ENCODE measurements at places on chromosomes 6 and 20.

DNA sequence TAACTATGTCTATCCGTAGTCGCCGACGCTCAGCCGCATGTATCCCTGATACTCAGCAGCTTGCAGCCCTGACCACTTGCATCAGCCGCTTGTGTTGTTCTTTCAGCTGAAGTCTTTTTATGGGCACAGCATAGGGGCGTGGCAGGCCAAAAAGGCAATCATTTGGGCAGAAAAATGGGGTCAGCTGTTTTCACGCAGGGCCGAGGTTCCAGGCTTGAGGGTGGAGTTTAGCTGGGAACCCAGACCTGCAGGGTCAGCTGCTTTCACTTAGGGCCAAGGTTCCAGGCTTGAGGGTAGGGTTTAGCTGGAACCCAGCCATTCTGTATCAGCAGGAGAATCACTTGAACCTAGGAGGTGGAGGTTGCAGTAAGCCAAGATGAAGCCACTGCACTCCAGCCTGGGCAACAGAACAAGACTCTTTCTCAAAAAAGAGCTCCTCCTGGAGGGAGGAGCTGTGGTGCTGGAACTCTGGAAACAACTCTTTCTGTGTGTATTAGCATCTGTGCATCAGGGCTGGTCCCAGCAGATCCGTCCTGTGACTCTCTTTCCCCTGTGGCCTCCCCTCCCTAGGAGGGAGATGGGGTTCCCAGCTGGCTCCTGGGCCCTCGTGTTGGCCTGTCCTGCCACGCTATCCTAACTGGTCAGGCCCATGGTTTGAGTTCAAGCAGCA lies 56.9 kb upstream of the PRND start:
- no peak for DNase-seq

GRCh38 chr6:66179361-66179760 lies 472.3 kb upstream of the EYS start:
- DNase-seq = no peak

- DNase-seq = peak; percentile 24
Observed at GRCh38 chr6:108165714-108166663, at the start of gene NR2E1. Gene NR2E1, plus strand, starts transcription at chr6:108166022. Its CDS starts 744 bp downstream, at chr6:108166766.

DNA sequence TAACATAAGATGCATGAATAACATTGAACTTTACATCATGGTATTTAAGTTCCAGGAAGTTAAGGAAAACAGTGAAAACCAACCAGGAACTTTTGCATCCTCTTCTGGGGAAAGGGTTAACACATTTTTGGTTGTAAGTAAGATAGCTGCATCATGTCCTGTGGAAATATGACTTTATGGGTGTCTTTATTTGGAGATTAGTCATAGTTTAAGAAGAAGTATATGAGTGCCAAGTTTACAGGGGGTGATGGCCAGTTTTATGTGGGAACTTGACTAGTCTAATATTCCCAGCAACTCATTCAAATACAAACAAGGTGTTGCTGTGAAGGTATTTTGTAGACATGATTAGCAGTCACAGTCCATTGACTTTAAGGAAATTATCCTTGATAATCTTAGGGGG lies 78.0 kb downstream of the PDE10A start:
- no peak for DNase-seq

- no peak for DNase-seq
Observed at GRCh38 chr6:112511441-112511840, 164.3 kb downstream of the RFPL4B start.

DNA sequence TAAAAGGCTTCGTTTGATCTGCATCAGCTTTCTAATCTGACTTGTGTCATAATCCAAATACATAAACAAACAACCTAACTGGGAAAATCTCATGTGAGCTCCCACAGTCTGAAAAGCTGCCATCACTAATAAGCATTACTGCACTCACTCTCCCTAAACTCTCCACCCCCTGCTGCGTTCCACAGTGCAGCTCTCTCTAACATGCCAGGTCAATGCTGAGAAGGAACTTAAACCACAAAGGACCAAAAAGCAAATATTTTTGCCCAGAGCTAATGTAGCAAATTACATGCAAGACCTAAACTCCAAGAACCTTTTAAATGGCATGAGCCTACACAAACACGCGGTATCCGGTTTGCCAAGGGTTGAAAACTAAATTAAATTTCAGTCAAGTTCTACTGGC lies 542.3 kb upstream of the JARID2 start:
- DNase-seq = no peak

DNA sequence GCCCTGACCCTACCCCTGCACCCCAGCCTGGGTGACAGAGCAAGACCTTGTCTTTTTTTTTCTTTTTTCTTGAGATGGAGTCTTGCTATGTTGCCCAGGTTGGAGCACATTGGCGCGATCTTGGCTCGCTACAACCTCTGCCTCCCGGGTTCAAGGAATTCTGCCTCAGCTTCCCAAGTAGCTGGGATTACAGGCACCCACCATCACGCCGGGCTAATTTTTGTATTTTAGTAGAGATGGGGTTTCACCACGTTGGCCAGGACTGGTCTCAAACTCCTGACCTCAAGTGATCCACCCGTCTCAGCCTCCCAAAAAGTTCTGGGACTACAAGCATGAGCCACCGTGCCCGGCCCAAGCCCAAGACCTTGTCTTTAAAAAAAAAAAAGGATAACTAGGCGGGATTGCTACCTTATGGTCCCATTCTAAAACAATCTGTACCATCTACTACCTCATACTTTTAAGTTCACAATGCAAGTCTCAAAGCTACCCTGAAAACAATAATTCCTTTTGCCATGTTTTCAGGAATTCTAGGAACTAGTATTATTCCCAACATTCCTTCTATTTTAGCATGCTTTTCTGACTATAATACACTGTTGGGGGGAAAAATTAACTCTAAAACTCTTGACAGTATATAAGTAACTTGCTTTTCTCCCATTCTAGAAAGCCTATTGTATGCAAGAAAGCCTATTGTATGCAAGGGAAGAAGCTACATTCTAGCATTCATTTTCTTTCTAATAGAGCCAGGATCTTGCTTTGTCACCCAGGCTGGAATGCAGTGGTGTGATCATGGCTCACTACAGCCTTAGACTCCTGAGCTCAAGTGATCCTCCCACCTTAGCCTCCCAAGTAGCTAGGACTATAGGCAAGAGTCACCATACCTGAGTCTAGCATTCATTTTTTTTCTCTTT lies 6.6 kb downstream of the TUBB start:
- DNase-seq = no peak

GRCh38 chr6:49888742-49889431 lies 22.6 kb upstream of the CRISP1 start:
- no peak for DNase-seq

DNA sequence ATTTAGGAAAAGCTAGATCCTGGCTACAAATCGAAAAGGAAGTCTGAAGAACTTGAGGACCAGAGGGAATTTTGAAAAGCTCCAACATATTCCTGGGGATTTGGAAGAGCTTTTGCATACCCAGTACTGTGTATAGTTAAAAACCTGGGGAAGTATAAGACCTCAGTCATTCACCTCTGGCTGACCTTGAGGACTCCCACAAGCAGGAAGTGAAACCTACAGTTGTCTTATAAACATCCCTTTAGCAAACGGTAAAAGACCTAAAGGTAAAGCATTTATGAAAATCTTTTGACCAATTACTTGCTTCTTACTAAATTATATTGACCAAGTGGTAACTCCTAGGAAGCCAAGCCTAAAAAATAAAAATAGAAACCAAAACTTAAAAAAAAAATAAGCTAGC lies 175.0 kb downstream of the HAO1 start:
- no peak for DNase-seq

GRCh38 chr6:89840538-89840937 lies 10.9 kb downstream of the CASP8AP2 start:
- no peak for DNase-seq

DNA sequence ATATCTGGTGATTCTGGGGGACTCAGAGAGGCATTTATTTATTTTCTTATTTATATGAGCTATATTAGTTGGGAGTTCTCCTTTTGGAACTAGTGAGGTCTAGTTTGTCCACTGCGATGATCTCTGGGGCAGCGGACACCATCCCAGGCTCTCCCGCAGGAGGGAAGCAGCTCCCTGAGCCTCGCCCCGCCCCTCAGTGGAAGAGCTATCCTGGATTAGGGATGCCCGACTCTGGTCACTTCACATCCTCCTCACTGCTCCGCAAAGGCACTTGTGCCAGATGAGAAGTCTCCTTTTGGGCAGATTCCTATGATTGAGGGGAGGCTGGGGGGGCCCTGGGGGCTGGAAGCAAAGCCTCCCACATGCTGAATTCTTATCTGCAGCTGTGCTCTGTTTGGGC lies 3.6 kb upstream of the MAS1 start:
- DNase-seq = no peak

- no peak for DNase-seq
Observed at GRCh38 chr6:121614115-121614514, 178.7 kb downstream of the GJA1 start.

- no peak for DNase-seq
Observed at GRCh38 chr6:119760046-119760445, 410.5 kb upstream of the MAN1A1 start.

DNA sequence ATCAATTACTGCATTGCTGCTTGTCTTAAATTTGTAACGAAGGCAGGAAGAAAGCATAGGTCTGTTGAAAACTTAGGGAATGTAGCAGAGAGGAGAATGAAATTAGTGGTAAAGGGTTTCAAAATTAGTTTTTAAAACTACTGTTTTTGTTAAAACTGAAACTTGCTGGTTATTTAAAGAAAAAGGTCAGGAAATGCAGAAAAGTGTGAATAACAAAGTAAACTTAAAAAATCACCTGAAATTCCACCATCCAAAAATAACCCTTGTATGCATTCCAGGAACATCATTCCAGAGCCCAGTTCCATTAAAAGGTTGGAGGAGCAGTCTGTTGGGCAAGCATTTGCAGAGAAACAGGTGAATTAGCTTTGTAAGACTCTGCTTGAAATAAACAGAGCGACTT lies 3.1 kb upstream of the MOXD1 start:
- DNase-seq = no peak

DNA sequence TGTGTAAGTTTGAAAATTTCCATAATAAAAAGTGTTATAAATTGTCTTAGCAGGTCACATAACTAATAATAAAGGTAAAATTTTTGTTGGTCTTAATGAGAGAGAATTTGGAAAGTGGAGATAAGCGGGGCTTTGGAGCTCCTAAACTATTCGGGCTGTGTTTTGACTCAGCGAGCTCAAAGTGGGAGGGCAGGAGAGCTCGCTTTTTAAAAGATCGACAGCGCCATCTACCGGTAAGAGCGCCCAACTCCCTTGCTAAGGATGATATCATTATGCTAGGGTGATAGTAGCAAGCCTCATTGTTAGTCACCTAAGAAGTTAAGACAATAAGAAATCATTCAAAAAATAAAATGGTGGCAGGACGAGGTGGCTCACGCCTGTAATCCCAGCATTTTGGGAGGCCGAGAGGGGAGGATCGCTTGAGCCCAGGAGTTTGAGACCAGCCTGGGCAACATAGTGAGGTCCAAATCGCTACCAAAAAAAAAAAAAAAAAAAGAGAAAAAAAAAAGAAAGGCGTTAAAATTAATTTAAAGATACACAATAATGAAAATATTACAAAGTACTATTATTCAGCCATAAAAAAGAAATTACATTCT lies 24.8 kb downstream of the C6orf15 start:
- peak; percentile 93 for DNase-seq

GRCh38 chr6:55543633-55544309 lies 35.2 kb downstream of the HMGCLL1 start:
- peak; percentile 9 for DNase-seq

DNA sequence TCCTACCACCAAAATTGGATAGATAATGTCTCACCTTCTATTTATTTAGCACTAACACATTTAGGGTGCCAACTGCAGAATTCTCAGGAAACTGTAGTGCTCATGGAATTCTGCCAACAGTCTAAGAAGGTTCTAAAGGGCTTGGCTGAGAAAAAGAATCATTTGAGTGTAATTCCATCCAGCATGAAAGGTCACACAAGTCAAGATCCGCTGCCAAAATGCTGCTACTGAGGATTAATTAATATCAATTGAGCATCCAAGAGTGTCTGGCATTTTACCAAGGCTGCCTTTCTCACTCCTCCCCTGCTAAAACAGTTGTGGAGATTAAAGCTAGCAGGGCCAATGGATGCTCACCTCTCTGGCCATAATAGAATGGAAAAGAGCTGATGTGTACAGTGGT lies 112.7 kb downstream of the FHL5 start:
- DNase-seq = peak; percentile 2

- no peak for DNase-seq
Observed at GRCh38 chr6:144896289-144896688, 611.2 kb downstream of the UTRN start.

- DNase-seq = no peak
Observed at GRCh38 chr6:98044151-98044561, 761.1 kb upstream of the MMS22L start.

- no peak for DNase-seq
Observed at GRCh38 chr6:45476341-45476740, 98.6 kb upstream of the SUPT3H start.

- no peak for DNase-seq
Observed at GRCh38 chr6:88588938-88589337, 374.5 kb downstream of the RNGTT start.

DNA sequence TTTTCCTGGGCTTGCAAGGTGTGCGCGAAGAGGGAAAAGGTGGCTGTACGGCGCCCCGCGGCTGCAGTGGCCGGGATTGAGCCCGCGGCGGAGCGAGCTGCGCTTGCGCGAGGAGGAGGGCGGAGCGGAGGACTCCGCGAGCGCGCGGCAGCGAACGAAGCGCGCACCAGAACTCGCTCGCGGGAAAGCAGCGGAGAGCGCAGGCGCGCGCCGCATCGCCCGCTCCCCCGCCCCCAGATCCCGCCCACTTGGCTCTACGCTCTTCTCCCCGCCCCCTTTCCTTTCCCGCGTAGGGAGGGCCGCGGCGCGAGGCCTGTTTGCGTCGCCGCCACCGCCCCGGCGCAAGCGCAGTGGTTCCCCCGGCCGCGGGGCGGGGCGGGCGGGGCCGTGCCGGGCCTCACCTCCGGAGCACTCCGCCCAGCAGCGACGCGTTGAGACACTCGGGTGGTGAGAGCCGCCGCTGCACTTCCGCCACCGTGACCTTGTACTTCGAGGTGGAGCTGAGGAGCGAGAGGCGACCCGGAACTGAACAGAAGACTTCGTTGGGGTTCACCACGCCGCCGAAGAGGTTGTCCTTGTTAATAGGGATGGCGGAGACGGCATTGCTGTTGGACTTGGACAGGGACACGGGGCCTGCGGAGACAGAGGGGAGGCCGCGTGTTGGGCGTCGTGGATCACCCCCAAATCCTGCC lies 10.6 kb downstream of the TFAP2A start:
- peak; percentile 91 for DNase-seq

DNA sequence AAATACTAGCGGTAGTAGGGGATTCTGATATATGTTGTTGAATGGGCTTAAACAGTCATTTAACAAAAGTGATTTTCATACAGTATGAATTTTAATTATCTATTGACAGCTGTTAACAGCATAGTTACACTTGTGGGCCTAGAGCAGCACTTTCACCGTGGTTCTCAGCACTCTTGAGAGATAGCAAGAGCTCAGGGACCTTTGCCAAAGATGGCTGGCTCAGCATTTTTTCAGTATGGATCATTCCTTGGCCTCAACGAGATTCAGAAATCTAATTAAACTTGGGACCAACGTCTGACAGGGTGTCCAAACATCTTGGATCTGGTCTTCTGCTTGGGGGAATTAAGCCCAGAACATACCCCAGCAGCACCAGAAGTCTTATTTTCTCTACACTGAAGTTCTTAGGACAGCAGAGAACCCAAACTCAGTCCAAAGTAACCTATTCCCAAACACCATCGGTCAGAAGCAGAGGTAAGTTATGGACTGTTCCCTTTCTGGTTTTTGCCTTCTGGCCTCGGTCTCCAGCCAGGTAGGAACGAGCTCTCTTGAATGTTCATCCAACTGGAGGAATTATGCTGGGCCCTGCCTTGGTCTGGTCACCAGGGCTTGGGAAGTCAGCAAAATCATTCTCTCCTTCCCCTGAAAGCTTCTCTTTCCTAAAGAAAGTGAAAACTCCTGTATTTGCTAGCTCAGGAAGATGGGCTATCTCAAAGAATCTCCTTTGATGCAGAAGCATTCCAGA lies 25.7 kb downstream of the PRPH2 start:
- no peak for DNase-seq

GRCh38 chr6:137111296-137112066 lies 62.0 kb downstream of the IL22RA2 start:
- DNase-seq = no peak

Measured in myocyte (in vitro differentiated cells).